ENCODE measurements at places on chromosomes 3 and 15. TPM values are rescaled to one million over a fixed set of nuclear protein-coding genes. Genes with fewer than 3 reads are reported as not detected.

Gene ITIH1
- polyA plus RNA-seq, result 1.6 TPM

Gene BTLA
- polyA plus RNA-seq, result 1.0 TPM

Gene TNNC1
- 1.8 TPM for polyA plus RNA-seq

Gene PLA2G4D
- 0.06 TPM for polyA plus RNA-seq

Gene MGLL
- 22.8 TPM for polyA plus RNA-seq

Gene LIPH
- 6.9 TPM for polyA plus RNA-seq

Gene LRRC2
- 0.72 TPM for polyA plus RNA-seq

Gene SLC51A
- polyA plus RNA-seq, result 29.6 TPM

Gene GCSAM
- 3.7 TPM for polyA plus RNA-seq

Gene ADAMTS9
- polyA plus RNA-seq, result 15.4 TPM

Gene SEMA3G
- 2.9 TPM for polyA plus RNA-seq

Gene CTXN2
- polyA plus RNA-seq, result 0.10 TPM

Gene RTF1
- 42.0 TPM for polyA plus RNA-seq

Gene ATP13A5
- polyA plus RNA-seq, result 0.09 TPM

Gene GBE1
- polyA plus RNA-seq, result 10.1 TPM

Gene DNAJB8
- polyA plus RNA-seq, result not detected

Gene CHRD
- 3.7 TPM for polyA plus RNA-seq

Gene PIF1
- 7.2 TPM for polyA plus RNA-seq

Gene UTS2B
- polyA plus RNA-seq, result 0.24 TPM

Gene ASB14
- 0.78 TPM for polyA plus RNA-seq

Gene TMEM212
- polyA plus RNA-seq, result not detected

Gene RNU5B-1
- polyA plus RNA-seq, result not detected

Gene ZNF620
- polyA plus RNA-seq, result 7.9 TPM

Gene ZNF662
- polyA plus RNA-seq, result 23.4 TPM

Gene HGD
- 28.7 TPM for polyA plus RNA-seq

Gene ACTC1
- polyA plus RNA-seq, result 15.3 TPM

Gene CD200R1
- polyA plus RNA-seq, result 1.7 TPM

Gene CCR3
- polyA plus RNA-seq, result 0.15 TPM

Gene TMED3
- 58.9 TPM for polyA plus RNA-seq

Gene VEPH1
- polyA plus RNA-seq, result 0.63 TPM

Gene TGM4
- 0.04 TPM for polyA plus RNA-seq

Gene TM6SF1
- 1.4 TPM for polyA plus RNA-seq

Gene ST8SIA2
- polyA plus RNA-seq, result 2.2 TPM
